Activated T-cell treated with anti-CD3 and anti-CD28 coated beads for 48 hours (primary cell): ENCODE measurements at places on chromosomes 1 and 21.

DNA sequence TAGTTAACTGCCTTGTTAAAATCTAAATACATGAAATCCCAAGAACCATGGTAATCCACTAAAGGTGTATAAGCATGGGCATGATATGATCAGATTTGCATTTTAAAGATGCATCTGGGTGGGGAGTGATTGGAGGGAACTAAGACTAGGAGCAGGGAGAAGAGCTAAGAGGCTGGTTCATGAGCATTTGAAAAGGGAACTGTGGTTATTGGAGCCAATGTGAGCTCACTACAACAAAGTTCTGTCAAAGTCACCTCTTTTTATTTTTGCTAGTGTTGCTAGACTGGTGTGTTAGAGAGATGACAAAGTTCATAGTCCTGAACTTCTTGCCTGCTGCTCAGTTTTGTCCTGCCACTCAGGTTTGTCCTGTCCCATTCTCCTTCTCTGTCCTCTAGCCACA, 67.1 kb upstream of the LRRC8D start:
- no peak for DNase-seq

DNA sequence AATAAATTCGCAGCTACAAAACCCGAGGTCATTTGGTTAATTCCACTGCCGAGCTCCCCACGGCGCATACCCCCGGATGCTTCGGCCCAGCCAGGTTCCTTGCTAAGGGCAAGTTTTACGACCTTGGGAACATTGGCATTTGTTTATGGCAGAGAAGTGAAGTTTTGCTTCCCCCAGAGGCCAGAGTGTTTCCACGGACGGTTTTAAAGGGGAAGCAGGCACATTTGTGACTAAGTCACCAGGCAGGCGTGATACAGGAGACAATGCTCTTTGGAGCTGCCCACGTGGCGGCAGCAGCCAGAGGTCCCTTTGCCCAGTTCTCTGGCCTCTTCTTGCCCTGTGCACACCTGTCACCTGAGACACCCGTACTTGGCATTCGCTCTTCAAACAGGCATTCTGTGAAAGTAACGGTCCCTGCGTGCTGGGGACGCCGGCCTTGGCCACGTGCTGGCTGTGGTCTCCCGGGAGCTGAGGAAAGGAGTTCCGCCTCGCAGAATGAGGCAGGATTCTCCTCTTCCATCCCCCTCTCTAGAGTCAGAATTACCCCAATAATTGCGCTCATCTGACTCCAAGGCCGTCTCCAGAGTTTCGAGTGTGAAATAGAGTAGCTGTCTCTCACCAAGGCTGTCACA, 138.3 kb downstream of the PRDM16 start:
- no peak for DNase-seq

GRCh38 chr1:63601463-63601862, 8.3 kb downstream of the PGM1 start:
- no peak for DNase-seq

DNA sequence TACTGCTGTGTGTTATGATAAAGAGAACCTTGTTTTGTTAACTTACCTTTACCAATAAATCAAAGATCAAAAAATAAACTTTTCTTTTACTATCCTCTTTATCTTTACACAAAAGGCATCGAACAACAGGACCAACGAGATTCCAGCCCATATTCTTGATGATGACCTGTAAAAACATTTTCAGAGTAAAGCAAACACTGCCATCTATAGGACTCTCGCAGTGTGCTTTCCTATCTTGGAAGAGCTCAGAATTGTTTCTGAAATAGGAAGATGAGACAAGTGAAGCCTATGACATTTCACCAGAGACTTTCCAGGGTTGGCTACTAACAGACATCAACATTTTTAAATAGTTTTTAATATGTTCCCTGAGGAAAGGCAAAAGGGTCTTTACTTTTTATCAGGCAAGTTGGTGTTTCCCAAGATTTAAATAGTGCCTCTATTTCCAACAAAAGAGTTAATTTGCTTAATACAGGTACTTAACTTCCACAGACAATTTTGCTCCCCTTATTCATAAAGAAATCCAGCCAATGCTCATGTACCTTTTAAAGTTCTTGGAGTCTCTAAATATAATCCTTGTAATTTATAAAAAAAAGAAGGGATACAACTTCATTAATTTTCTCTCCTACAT, 7.3 kb downstream of the GLMN start:
- no peak for DNase-seq

DNA sequence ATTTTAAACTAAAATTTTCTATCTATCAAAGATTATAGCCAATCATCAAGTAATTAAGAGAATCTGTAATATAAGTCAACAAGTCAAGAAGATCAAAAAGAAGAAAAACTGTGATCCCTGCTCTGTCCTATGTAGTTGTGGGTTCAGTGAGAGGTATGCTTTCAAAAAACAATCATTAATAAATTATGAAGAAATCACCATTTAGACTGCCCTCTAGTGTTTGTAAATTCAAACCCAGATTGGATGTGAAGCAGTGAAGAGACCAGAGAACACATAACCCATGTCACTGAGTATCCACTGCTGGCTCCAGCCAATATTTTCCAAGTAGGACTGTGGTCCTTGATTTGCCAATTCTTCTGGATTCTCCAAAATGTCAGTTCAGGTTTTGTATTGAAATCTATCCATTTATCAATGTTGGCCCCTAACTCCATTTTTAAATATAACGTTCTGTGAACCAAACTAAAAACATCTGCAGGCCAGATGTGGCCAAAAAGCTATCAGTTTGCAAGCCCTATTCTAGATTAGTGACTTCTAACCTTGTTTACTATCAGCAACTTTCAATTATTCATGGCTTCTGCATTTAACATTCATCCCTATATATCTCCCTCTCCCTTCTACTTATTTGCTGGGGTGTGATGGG, 467.5 kb upstream of the CXADR start:
- no peak for DNase-seq
